WTC11 (cell line): ENCODE measurements at places on chromosomes 2 and 18.

- H3K27me3 ChIP-seq: no peaks in the 10 kb centered on the region
- H3K36me3 ChIP-seq: no peaks in the 10 kb centered on the region
- DNase-seq: no peak
These were observed 35.8 kb upstream of the GPC1 start for GRCh38 chr2:240399419-240400324.

DNA sequence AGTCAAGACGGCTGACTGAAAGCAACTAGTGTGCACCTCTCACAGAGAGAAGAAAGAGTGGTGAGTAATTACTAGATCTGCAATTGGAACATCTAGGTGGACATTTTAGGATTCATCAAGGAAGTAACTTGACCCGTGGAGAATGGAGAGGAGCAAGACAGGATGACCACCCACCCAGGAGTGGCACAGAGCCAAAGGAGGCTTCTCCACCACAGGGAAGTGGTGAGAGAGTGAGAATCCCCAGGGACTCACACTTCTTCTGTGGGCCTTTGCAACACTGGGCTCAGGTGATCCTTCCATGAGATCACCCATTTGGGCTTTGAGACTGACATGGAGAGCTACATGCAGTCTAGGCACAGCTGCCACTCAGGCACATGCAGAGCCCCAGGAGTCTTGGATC lies 132.8 kb upstream of the GALNT5 start:
- no peak for DNase-seq
- H3K36me3 ChIP-seq: no peaks in the 10 kb centered on the region
- no peak overlapping the region for H3K4me3 ChIP-seq
- no peaks in the 10 kb centered on the region for H3K4me1 ChIP-seq
- no peaks in the 10 kb centered on the region for H3K27me3 ChIP-seq

DNA sequence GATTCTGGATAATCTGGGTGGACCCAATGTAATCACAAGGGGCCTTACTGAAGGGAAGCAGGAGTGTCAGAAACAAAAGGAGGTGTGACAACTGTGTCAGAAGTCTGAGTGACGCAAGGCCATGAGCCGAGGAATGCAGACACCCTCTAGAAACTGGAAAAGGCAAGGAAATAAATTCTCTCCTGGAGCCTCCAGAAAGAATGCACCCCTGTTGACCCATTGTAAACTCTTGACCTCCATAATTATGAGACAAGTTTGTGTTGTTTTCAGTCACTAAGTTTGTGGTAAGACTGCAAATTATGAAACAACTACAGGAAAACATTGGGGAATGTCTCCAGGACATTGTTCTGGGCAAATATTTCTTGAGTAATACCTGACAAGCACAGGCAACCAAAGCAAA lies 47.3 kb upstream of the B3GNT7 start:
- H3K36me3 ChIP-seq: peaks cover 6% of the 10 kb centered on the region
- H3K27ac ChIP-seq: peak overlapping the region; percentile 34
- DNase-seq: no peak
- H3K27me3 ChIP-seq: no peaks in the 10 kb centered on the region
- peaks cover 14% of the 10 kb centered on the region for H3K4me1 ChIP-seq

- peaks cover 18% of the 10 kb centered on the region for H3K4me1 ChIP-seq
- DNase-seq: no peak
- no peak overlapping the region for H3K4me3 ChIP-seq
These were observed 30.7 kb upstream of the ROCK2 start for GRCh38 chr2:11375025-11375688.

- DNase-seq: no peak
- H3K36me3 ChIP-seq: peaks cover 26% of the 10 kb centered on the region
- H3K27me3 ChIP-seq: no peaks in the 10 kb centered on the region
- no peak overlapping the region for H3K4me3 ChIP-seq
- no peak overlapping the region for H3K27ac ChIP-seq
These were observed 332.9 kb upstream of the DDX18 start for GRCh38 chr2:117481608-117482007.

DNA sequence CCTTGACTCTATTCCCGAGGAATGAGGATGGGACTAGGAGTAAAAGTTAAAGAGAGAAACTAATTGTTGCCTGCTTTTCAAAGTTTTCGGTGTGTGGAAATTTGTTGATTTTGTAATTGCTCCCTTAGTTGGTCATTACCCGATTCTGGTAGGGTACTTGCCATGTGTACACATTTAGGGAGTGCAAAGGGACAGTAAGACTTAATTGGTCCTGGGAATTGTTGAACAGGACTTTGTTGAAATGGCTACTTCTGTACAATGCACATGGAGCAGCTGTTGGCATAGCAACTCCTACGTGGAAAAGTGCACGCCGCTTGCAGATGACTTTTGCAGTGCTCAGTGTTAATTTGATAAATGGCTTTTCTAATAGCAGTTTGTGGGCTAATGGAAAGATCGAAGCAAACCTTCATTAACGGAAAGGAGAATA lies 22.9 kb downstream of the EPAS1 start:
- H3K27ac ChIP-seq: no peak overlapping the region
- no peaks in the 10 kb centered on the region for H3K27me3 ChIP-seq
- H3K36me3 ChIP-seq: no peaks in the 10 kb centered on the region
- DNase-seq: no peak
- no peak overlapping the region for H3K4me3 ChIP-seq

DNA sequence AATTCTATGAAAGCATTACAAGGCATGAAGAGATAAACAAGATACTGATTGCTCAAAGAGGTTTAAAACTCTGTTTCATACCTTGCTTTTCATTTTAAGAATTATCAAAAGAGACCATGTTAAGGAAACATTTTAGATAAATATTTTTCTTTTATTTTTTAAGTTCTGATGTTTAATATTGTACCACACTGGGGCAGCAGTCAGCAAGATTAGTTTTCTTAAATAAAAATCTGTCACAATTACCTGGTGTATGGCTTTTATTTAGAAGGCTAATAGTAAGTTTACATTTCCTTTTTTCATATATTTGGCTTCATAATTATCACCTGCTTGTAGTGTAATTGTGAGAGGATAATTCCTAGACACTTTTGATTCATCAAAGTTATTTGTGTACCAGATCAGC lies 46.4 kb downstream of the ZNF804A start:
- no peak overlapping the region for H3K27ac ChIP-seq
- H3K27me3 ChIP-seq: no peaks in the 10 kb centered on the region
- H3K36me3 ChIP-seq: no peaks in the 10 kb centered on the region
- H3K4me3 ChIP-seq: no peak overlapping the region
- peaks cover 3% of the 10 kb centered on the region; the same call in 1 of the 2 replicates for H3K4me1 ChIP-seq
- no peak for DNase-seq

- peaks cover 6% of the 10 kb centered on the region for H3K36me3 ChIP-seq
- no peaks in the 10 kb centered on the region for H3K27me3 ChIP-seq
- no peak overlapping the region for H3K27ac ChIP-seq
- no peak for DNase-seq
These were observed 62.7 kb downstream of the ZCCHC2 start for GRCh38 chr18:62585274-62586150.

GRCh38 chr2:225010804-225011203 lies 31.5 kb downstream of the DOCK10 start:
- DNase-seq: no peak
- no peak overlapping the region for H3K4me3 ChIP-seq
- no peak overlapping the region for H3K27ac ChIP-seq
- no peaks in the 10 kb centered on the region for H3K36me3 ChIP-seq

- DNase-seq: no peak
- H3K27me3 ChIP-seq: no peaks in the 10 kb centered on the region
- no peak overlapping the region for H3K4me3 ChIP-seq
- no peaks in the 10 kb centered on the region for H3K4me1 ChIP-seq
- H3K27ac ChIP-seq: no peak overlapping the region
These were observed 162.3 kb upstream of the CCDC68 start for GRCh38 chr18:55121397-55122170.

DNA sequence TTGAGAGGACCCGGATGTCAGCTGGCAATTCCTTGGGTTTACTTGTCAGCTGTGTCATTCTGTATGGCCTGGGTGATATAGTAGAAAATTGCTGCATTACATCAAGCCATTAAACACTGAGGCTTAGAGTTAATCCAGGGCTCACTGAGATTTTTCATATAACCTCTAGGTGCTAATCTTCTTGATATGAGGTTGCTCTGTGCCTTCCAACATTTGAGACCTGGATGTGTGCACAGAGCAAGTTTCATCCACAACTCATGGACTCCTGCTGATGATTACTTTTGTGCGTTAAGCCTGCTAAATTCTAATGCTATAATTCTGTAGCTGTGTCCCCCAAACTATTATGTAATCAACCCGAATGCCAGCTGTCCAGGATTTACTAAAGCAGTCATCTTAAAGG lies 178.4 kb upstream of the CDH20 start:
- H3K27me3 ChIP-seq: no peaks in the 10 kb centered on the region
- no peak for DNase-seq
- 0 out of 2 replicates have a peak, but pooled peaks cover 3% of the 10 kb centered on the region for H3K4me1 ChIP-seq
- H3K27ac ChIP-seq: no peak overlapping the region

- H3K27ac ChIP-seq: no peak overlapping the region
- peaks cover 25% of the 10 kb centered on the region for H3K4me1 ChIP-seq
- H3K4me3 ChIP-seq: no peak overlapping the region
- no peak for DNase-seq
- H3K36me3 ChIP-seq: no peaks in the 10 kb centered on the region
These were observed 85.4 kb upstream of the TMEM18 start for GRCh38 chr2:762646-763045.

GRCh38 chr18:64474255-64474654 lies 325.4 kb upstream of the LINC00305 start:
- H3K27me3 ChIP-seq: no peaks in the 10 kb centered on the region
- H3K27ac ChIP-seq: no peak overlapping the region
- H3K4me1 ChIP-seq: peaks cover 13% of the 10 kb centered on the region
- no peak for DNase-seq
- H3K4me3 ChIP-seq: no peak overlapping the region

DNA sequence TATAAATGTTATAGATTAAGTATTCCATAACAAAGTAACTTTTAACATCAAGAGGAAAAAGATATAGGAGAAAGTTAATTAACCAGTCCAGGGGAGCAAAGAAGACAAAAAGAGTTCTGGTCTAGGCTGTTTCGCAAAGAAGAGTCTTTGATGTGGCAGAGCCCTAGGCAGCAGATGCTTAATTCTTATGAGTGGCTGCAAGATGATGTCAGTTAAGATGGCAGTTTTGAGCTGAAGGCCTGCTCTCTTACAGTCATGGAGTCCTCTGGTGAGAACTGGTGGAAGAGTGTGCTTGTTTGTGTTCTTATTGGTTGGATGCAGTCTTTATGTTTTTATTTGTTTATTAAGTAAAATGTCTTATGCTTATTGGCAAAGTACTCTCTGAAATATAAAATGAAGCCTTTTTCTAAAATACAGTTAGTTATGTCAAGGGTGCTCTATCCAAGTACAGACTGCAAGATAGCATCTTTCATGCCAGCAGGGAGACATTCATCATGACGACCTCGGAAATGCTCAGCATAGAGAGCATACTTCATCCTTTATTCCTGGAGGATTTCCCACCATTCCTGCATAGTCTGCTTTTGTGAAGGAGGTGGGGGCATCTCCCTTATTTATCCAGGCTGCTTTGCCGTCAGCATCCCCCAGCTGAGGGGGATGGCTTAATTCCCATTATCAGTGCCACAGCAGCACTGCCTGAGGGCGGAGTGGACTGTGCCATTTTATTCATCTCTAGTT lies 38.9 kb upstream of the SERPINE2 start:
- H3K4me1 ChIP-seq: no peaks in the 10 kb centered on the region
- DNase-seq: no peak
- H3K27ac ChIP-seq: no peak overlapping the region

GRCh38 chr18:75244351-75245313 lies 34.0 kb downstream of the TSHZ1 start:
- 0 out of 2 replicates have a peak, but pooled peaks cover 4% of the 10 kb centered on the region for H3K36me3 ChIP-seq
- H3K27ac ChIP-seq: no peak overlapping the region
- H3K27me3 ChIP-seq: no peaks in the 10 kb centered on the region; the same call in 1 of the 2 replicates
- H3K4me1 ChIP-seq: no peaks in the 10 kb centered on the region

GRCh38 chr2:64361151-64361938 lies 92.6 kb upstream of the LGALSL start:
- no peaks in the 10 kb centered on the region for H3K36me3 ChIP-seq
- no peak for DNase-seq
- H3K27me3 ChIP-seq: no peaks in the 10 kb centered on the region; the same call in none of the 2 replicates
- no peak overlapping the region for H3K4me3 ChIP-seq

DNA sequence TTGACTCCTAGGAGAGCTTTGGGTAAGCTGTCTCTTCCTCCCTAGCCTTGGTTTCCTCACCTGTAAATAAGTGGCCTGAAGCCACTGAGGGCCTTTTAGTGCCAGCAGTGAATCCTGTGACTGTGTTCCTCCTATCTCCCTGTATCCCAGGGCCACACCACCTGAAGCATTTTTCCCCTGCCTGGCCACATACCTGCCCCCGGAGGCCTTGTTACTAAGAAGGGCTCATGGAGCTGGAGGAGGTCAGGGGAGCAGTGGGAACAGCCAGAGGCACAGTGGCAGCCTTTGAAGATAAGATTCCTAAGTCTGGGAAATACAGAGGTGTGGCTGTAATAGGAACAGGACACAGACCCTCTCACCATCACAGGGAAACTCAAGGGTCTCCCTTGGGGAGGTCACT lies 162.4 kb downstream of the SMAD7 start:
- H3K4me3 ChIP-seq: no peak overlapping the region
- no peak overlapping the region for H3K27ac ChIP-seq
- no peaks in the 10 kb centered on the region for H3K4me1 ChIP-seq
- DNase-seq: peak; percentile 5
- H3K27me3 ChIP-seq: no peaks in the 10 kb centered on the region
- no peaks in the 10 kb centered on the region for H3K36me3 ChIP-seq
